CD4-positive, alpha-beta T cell treated with Interleukin-1 beta for 1 hour (primary cell): ENCODE measurements at places on chromosomes 11 and 22.
A peak's percentile ranks its signal among the peaks of the same experiment; 100 is the strongest.

GRCh38 chr22:40660730-40661129, 18.6 kb upstream of the MCHR1 start:
- DNase-seq, result no peak

- DNase-seq, result no peak
Measured at GRCh38 chr11:88164806-88165585, 10.2 kb downstream of the RAB38 start.

DNA sequence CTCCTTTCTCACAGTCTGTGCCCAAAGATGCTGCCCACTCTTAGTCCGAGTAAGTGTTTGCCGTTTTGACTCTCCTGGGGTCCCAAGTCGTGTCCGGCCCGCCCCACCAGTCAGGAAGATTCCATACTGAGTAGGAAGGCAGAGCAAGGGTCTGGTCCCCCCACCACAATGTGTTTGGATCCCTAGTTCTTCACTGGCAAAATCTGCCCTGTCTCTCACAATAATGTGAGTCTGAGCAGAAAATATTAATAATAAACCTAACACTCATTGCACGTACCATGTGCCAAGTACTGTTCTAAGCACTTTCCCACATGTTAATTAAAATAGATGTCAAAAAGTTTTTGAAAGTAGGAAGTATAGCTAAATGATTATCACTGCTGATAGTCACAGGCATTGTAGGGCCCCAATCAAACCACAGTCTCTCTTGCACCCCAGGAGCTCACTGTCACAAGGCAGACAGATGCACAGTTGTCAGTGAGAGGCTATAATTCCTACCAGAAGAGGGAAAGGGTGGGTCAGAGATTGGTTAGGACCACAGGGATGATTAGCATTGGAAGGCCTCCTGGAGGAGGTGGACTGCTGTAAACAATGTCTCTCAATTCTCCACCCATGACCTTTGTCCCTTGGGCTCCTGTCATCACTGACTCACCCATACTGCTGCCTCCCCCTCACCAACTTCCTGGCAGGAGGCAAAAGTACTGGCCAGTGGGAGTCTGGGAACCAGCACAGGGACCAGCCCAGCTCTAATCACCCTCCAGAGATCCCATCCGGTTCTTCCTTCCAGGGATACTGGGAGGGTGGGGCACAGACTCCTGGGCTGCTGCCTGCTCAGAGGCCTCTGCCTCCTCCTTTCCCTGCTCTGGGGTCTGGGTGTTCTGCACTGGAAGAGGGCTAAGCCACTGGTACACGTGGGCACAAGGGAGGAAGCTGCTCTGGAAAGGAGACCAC, 1.0 kb upstream of the POLD4 start:
- DNase-seq, result no peak

DNA sequence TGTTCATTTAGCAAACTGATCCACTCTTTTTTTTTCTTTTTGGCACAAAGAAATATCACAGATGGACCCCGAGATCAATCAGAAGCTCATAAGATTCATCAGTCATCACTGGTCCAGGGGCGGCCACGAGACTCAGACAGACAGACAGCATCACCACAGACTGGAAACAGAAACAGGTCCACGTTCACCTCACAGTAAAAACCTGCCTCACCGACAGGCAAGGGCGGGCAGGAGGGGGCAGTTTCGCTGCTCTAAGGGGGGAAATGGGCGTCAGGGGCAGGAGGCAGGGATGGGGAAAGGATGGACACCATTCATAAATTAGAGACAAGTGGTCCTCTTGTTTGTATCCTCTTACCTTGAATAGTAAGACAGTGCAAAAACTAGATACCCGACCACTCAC, 16.5 kb downstream of the CHST1 start:
- DNase-seq, result no peak

DNA sequence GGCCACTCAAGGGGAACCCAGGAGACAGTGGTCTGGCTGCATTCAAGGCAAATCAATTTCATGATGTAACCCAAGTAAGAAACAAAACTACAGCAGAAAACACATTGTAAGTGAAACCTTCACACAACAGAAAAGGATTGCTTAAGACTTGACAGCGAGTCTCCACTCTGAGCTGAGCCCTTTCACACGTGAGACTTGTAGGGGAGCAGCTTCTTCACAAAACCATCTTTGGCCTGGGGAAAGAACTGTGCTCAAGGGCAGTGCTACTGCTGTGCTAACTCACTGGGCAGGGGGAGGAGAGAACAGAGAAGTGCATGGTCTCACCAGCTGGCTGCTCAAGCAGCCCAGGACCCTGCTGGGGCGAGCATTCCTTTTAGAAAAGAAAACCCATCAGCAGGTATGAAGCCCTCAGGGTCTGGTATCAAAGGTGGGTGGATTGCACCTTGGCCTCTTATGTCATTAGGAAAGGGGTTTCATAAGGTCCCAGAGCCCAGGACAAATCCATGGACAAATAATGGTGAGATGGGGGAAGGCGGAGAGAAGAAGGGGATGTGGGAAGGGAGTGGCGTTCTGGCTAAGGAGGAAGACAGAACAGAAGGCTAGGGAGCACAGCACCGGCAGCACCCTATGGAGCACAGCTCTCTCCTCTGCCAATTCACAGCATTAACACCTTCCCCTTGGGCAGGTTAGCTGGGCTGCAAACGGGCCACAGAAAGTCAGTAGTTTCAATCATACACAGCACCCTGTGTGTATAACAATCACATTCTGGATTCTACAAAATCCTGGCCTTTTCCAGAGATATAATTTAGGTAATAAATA, 20.6 kb upstream of the RAPSN start:
- no peak for DNase-seq

DNA sequence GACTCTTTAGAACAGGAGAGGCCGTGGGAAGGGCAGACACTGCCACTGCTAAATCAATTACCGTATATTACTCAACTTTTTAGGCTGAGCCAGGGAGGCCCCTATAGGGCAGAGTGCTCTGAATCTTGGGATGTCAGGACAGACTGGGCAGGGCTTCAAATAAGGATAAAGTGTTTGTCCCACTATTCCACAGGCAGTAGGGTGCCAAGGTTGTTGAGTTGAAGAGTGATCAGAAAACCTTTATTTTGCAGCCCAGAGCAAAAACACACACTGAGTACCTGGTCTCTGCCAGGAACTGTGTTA, 1.6 kb upstream of the B4GAT1 start:
- DNase-seq, result no peak

GRCh38 chr22:17717708-17718107, 56.6 kb downstream of the BID start:
- no peak for DNase-seq

DNA sequence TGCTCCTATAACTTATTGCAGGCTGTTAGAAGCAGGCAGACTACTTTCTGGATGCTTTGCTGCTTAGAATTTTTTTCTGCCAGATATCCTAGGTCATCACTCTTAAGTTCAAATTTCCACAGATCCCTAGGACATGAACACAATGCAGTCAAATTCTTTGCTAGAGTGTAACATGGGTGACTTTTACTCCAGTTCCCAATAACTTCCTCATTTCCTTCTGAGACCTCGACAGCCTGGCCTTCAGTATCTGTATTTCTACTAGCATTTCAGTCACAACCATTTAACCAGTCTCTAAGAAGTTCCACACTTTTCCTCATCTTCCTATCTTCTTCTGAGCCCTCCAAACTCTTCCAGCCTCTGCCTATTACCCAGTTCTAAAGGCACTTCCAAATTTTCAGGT, 60.4 kb upstream of the ZBED5 start:
- no peak for DNase-seq

- DNase-seq, result no peak
Measured at GRCh38 chr11:115208808-115209259, 295.4 kb downstream of the CADM1 start.

DNA sequence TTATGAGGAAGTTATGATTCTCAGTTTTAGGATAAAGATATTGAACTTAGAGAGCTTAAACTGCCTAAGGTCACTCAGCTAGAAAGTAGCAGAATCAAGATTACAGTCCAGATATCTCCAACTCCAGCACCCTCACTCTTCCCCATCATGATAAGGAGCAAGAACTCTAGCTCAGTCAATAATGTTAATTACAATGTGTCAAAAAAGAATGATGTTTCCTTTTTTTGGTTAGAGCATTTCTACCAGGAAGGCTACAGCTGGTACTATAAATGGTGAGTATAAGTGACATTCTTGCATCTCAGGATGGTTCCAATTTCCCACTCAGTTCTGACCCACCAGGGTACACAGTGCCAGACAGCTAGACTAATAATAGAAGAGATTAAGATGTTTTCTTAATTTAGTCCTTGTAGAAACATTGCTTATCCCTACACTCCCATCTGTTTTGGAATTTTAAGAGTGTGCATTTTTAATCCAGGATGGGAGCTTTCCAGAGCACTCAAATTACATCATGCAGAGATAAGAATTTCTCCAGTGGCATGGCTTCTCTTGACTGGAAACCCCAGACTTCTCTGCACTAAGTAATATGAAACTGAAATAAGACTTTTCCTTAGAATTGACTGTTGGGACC, 21.6 kb upstream of the BBOX1 start:
- no peak for DNase-seq

DNA sequence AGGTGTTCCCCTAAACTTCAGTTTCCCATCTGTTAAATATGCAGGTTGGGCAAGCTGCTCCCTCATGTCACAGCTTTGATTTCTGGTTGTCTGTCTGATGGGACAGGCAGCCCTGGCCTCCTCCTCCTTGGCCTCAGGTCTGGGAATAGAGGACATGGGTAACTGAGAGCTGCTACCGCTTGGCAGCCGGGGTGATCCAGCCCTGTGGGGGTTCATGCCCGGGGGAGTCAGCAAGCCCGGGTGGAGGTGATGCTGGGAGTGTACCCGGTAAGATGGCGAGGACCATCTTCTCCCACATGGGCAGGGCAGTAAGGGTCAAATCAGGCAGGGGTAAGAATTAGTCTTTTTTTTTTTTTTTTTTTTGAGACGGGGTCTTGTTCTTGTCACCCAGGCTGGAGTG, 845.0 kb downstream of the TBC1D22A start:
- DNase-seq, result no peak

GRCh38 chr11:3200388-3201111, 18.1 kb downstream of the MRGPRG start:
- no peak for DNase-seq

DNA sequence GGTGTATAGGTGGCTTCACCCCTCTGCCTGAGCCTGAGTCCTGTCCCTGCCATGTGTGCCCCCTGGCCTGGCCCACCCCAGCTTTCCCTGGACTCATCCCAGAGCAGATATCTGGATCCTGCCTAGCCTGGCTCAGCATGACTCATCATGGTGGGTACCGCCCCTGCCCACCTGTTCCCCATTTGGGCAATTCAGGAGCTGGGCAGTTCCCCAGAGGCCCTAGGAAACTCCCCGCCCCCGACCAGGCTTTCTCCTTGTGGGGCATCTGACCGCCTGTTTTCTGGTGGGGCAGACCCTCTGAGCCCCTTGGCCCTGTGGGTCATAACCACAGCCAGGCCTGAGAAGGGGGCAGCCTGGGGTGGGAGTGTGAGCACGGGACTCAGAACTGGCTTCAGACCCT, 4.4 kb downstream of the TSPO start:
- no peak for DNase-seq

DNA sequence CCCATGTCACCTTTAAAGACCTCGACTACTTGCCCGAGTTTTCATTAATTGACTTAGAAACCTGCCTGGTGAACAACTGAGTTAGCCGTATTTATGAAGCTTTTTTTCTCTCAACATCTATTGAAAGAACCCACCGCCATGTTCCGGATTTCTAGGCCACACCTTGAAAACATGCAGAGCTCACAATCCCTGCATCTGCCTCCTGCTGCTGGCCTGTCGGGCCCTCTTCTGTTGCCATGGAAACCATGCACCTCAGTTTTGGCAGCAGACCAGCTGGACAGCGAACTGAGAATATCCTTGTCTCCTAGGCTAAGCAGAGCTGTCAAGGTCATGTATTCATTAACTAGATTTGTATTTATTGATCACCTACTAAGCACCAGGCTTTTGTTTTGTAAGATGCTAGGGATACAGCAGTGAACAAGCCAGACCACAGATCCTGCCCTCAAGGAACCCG, 4.3 kb upstream of the PATZ1 start:
- no peak for DNase-seq

DNA sequence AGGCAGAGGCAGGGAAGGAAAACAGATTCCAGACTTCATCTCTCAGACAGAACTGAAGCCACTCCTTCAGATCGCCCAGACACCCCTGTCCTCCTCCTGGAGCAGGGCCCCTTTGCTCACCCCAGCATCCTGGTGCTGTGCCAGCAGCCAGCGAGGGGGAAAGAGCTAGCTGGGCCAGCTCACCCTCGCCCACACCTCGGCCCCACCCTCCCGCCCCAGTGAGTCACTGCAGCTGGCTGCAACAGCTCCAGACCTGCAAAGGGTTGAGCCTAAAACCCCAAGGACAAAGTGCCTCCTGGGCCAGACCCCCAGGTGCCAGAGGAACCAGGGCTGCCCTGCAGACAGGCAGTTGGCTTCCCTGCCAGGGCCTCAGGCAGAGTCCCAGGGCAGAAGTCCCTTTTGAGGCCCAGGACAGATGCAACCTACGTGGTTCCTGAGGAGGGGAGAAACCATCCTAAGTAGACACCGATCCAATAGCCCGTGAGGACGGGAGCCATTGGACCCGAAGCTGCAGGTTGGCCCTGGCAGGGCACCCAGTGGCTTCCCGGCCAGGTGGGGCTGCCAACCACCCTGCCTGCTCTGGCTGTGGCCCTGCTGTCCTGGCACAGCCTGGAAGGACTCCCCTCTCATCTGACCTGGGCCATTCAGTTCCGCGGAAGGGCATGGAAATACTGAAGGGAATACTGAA, 7.2 kb downstream of the AHNAK start:
- peak; percentile 44 for DNase-seq

DNA sequence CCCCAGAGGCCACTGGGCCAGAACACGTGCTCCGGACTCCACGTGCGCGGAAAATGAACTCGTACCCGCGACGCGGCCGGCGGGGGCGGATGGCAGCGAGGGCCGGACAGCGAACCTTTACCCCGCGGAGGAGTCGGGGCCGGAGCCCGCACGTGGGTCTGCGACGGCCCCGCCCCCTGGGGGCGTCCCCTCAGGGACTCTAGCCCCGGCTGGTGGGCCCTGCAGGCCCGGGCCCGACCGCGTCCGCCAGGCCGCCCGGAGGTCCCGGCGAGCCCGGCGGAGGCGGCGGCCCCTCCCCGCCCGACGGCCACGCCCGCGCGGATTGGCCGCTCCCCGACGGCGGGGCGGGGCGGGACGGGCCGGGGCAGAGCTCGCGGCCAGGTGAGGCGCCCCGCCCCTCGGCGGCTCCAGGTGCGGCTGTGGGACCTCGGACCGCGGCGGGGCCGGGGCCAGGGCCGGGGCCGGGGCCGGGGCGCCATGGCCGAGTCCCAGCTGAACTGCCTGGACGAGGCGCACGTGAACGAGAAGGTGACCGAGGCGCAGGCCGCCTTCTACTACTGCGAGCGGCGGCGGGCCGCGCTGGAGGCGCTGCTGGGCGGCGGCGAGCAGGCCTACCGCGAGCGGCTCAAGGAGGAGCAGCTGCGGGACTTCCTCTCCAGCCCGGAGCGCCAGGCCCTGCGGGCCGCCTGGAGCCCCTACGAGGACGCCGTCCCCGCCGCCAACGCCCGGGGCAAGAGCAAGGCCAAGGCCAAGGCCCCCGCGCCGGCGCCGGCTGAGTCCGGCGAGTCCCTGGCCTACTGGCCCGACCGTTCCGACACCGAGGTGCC, at the start of gene FAM83F:
FAM83F (plus strand) TSS at position 389 of the 827 bp plus-strand sequence; CDS start at position 478, 89 bp downstream.
- peak; percentile 31 for DNase-seq

GRCh38 chr11:35031867-35032266, 107.1 kb upstream of the CD44 start:
- DNase-seq, result no peak
